CD4-positive, alpha-beta T cell treated with Interleukin-15 for 1 hour (primary cell): ENCODE measurements at places on chromosomes 11 and 22.

DNA sequence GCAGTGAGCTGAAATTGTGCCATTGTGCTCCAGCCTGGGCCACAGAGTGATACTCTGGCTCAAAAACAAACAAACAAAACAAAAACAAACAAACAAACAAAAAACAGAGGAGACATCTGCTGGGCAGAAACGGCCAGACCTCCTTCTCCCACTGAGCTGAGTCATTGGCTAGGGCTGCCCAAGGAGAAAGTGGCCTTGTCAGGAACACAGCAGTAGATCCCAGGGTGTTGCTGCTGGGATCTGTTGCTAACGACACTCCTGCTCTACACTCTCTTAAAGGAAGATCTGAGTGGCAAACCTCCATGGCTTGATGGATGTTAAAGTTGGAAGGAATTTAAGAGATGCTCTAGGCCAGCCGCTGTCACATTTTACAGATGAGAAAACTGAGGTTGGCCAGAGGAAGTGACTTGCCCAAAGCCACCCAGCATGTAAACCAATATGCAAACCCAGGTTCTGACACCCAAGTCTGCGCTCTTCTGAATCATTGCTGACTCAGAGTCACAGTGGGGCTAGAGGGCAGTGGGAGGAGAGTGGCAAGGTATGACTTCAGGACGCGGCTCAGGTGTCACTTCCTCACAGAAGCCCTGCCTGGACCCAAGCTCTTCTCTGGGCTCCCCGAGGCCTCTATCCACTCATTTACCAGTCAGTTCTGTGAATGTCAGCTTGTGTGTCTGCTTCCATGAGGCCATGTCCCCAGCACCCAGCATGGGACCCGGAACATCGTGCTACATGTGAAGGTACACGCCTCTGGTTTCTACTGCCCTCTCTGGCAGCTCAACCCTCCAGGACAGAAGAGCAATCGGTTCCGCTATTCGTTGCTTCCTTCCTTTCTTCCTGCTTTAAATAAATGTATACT lies 11.3 kb upstream of the GDPD5 start:
- DNase-seq: peak; percentile 69

- DNase-seq: no peak
These were observed 108.8 kb downstream of the NAV2 start for GRCh38 chr11:19821412-19821875.

GRCh38 chr11:14308114-14308896 lies 50.7 kb downstream of the RRAS2 start:
- no peak for DNase-seq

DNA sequence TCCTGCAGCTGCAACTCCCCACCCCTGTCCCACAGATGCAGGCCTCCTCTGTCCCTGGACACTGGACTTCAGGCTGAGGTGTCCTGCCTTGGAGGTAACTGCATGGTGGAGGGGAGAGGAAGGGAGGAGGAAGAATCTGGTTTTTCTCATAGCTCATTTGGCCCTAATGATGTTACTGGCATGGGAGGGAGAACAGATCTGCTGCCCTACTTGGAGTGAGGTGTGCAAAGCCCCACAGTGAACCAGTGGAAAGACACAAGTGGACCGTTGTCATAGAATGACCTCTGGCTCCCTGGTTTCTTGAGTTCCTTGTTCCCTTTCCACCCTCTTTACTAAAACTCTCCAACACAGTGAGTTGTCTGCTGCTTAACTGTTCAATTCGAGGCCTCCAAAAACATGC lies 215.9 kb downstream of the BARX2 start:
- no peak for DNase-seq

DNA sequence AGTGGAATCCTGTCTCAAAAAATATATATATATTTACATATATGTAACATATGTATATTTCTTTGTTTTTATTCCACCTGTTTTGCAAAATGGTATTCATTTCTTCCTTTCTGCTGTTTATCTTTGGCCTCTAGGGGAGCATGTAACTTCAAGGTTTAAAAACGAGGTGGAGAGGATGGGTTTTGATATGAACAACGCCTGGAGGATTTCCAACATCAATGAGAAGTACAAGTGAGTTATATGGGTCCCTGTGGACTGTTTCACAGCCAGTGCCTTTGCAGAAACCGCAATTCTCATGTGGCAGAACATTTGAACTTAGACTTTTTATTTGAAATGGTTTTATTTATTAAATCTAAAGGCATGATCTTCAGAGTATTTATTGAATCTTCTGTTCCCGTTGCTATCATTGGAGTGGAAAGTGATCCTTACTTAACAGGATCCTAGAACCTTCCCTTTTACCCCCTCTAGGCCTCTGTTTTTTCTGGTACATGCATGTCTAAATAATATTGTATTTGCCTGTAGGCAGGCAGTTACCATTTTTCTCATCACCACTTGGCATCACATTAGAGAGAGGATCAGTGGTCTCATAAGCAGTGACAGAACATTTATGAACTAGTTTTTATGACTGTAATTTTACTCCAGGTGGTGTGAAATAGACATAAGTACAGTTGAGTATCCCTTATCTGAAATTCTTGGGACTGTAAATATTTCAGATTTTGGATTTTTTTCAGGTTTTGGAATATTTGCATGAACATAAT lies 81.5 kb upstream of the HORMAD2 start:
- DNase-seq: no peak

DNA sequence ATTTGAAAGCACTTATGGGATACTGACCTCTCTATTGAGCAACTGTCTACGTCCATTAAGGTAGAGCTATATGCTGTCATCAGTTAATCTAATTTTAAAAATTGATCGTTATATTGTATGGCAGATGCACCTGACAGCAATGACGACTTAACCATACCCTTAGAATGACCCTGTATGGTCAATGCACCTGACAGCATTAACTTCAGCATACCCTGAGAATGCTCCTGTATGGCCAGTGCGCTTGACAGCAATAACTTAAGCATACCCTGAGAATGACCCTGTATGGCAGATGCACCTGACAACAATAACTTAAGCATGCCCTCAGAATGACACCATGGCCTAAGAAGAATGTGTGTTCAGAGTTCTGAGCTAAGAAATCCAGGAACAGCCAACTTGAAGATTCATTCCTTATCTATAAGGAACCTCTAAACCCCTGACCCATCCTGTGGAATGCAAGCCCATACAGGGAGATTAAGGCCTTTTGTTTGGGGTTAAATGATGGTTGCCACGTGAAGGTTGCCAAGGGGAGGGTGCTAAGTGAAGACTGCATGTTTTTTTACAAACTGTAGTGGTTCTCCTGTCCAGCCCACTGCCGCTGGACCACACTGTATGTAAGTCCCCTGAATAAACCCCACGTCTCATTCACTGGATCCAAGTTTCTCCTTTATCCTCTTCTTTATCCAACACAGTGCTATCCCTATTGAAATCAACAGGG lies 138.3 kb downstream of the GUCY1A2 start:
- no peak for DNase-seq

- no peak for DNase-seq
These were observed 65.1 kb upstream of the PITPNB start for GRCh38 chr22:27984001-27984695.

- no peak for DNase-seq
These were observed 1794.1 kb upstream of the RAG2 start for GRCh38 chr11:38392176-38392575.

DNA sequence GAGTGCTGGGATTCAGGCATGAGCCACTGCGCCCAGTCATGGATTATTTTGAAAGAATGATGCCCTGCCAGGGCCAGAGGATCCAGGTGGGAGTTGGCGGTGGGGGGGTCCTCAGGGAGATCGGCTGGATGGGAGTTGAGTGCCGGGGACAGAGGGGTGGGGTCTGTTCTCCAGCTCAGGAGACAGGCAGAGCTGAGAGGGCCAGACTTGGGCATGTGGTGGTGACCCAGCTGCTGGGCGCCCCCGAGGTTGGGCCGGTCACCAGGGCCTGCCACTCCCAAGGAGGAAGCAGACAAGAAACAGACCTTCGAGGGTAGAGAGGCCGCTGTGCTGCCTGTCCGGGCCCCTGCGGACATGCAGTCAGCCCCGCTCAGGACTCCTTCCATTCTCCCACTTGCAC lies 11.8 kb upstream of the PRODH start:
- no peak for DNase-seq

- no peak for DNase-seq
These were observed 830 bp downstream of the C11orf97 start for GRCh38 chr11:94513091-94513490.

- DNase-seq: no peak
These were observed 1.2 kb upstream of the TECTA start for GRCh38 chr11:121099885-121100284.

- DNase-seq: no peak
These were observed 9.0 kb downstream of the DTX4 start for GRCh38 chr11:59180907-59181306.

DNA sequence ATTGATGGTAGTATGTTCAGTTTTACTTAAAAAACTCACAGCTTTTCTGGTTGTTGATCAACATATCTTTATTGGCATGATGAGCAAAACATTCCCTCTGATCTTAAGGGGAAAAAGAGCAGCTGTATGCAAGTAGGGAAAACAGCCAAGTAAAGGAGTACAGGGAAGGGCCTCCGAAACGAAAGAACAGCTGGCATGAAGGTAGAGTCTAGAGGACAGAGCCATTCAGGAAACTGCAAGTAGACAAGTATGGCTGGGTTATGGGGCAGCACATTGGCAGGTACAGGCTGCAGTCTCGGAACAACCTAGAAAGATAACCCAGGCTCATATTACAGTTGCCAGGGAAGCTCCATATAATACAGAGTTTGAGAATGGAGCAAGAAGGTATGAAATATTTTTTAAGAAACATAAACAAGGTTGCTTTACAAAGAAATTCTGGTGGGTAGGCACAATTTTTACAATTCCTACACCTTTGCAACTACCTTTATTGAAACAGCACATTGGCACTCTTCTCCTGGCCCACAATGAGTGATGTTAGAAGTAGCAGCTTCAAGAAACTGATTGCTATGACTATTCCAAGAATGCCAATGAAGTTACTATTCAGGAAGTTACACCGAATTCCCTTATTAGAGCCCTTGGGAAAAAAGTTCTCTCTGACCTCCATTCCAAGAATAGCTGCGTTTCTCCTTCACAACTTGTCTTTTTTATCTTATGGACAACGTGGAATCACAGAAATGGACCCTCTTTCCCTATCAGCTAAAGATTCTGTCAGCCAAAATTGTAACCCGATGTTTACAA lies 45.2 kb downstream of the LGR4 start:
- DNase-seq: no peak

DNA sequence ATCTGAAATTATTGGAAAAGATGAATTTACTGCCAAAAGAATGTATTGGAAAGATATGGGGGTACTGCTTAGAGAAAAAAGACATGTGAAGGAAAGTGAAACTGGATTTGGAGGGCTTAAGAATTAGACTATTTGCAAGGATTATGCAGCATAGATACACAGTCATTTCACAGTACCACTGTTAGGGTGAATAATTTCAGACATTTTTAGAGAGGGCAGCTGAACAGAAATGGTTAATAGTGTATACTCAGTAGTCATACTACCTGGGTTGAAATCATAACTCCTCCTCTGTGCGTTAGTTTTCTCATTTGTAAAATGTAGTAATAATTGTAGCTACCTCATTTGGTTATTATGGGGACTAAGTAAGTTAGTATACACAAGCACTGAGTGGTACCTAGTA lies 33.0 kb downstream of the GAS2 start:
- no peak for DNase-seq

GRCh38 chr11:116782728-116783127 lies 5.1 kb downstream of the ZPR1 start:
- no peak for DNase-seq
